Bladder microvascular endothelial cell (primary cell): ENCODE measurements at places on chromosomes 4 and X. TPM values are rescaled to one million over a fixed set of nuclear protein-coding genes. Genes with fewer than 3 reads are reported as not detected.

The CLIC2 gene
- total RNA-seq, result 5.4 and 10.4 TPM in 2 replicates

The VCX3B gene
- not detected in 2 replicates for total RNA-seq

The TCEAL5 gene
- total RNA-seq, result not detected in 2 replicates

The SCD5 gene
- total RNA-seq, result 23.5 and 42.7 TPM in 2 replicates

The DCAF8L2 gene
- not detected in 2 replicates for total RNA-seq

The HAUS7 gene
- total RNA-seq, result 15.9 and 21.5 TPM in 2 replicates

The TGIF2LX gene
- total RNA-seq, result not detected in 2 replicates

The NDUFC1 gene
- 46.4 and 74.5 TPM in 2 replicates for total RNA-seq

The DTHD1 gene
- not detected in 2 replicates for total RNA-seq

The ZFX gene
- 18.3 and 50.9 TPM in 2 replicates for total RNA-seq

The HERC5 gene
- 3.9 and 4.0 TPM in 2 replicates for total RNA-seq
